ENCODE measurements at places on chromosomes 2 and 18.

- DNase-seq: no peak
Measured at GRCh38 chr2:47211497-47212011, 56.4 kb upstream of the STPG4 start.

- no peak for DNase-seq
Measured at GRCh38 chr2:30218338-30218713, 13.0 kb upstream of the LBH start.

DNA sequence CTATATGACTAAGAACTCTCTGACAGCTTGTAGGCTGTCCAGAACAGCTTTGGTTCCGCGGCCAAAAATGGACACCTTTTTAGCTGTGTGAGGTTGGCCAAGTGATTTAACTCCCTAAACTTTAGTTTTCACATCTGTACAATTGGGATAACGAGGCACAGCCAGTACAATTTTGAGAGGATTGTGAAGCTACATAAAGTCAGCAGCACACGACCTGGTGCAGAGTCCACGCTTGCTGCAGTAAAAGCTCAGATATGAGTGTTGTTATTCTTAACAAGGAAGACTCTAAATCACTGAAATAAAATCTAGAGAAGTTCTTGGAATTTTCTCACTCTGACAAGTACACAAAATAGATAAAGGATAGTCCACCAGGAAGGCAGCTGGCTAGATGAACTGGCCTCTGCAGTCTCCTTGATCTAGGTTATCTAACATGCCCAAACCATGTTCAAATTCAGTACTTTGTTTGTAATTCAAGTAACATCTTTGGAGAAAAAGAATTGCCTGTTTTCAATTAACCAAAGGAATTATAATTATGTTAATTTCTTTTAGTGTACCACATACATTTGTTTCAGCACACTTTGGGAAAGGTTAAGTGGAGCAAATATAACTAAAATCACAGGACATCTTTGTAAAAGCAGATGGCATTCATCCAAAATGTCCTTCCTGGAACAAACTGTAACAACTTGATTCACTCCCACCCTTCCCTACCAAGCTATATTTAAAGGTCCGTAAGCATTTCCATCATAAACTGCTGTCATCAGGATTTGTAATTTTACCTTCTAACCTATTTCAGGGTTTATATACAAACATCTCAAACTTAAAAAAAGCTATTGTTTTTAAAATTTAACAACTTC lies 201.7 kb upstream of the STK17B start:
- DNase-seq: no peak

DNA sequence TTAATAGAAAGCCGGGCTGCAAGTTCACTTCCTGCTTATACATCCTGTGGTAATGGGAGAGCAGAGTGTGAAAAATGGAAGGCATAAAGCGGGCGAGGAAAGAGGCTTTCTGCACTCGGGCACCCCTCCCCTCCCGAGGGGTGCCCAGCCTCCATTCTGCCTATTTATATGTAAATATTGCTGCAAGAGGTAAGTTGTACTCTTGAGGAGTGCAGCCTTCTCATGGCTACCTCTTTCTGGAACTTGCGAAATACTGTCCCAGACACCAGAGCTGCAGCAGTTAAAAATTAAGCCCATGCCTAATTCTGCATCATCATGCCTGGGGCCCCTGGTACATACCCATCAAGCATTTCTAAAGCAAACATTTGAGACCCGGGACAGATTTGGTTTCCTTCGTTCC lies 156.0 kb downstream of the GBX2 start:
- DNase-seq: no peak

DNA sequence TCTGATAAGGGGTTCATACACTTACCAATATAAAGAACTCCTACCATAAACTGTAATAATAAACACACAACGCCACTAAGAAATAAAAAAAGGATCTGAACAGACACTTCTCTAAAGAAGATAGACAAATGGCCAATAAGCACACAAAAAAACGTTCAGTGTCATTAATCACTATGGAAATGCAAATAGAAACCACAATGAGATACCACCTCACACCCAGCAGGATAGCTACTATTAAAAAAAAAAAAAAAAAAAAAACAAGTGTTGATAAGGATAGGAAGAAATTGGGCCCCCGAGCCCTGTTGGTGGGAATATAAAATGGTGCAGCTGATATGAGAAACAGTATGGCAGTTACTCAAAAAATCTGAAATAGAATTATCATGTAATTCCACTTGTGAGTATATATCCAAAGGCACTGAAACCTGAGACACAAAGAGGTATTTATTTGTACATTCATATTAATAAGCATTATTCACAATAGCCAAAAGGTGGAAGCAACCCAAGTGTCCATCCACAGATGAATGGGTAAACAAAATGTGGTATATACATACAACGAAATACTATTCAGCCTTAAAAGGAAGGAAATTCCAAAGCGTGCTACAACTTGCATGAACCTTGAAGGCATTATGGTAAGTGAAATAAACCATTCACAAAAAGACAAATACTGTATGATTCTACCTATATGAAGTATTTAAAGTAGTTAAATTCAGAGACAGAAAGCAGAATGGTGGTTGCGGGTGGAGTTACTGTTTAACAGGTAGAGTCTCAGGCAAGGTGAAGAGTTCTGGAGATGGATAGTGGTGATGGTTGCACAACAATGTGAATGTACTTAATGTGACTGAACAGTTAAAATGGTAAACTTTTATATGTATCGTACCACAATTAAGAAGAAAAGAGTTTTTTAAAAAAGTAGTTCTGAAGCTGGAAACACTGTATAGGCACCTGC lies 17.9 kb downstream of the REV1 start:
- DNase-seq: no peak

DNA sequence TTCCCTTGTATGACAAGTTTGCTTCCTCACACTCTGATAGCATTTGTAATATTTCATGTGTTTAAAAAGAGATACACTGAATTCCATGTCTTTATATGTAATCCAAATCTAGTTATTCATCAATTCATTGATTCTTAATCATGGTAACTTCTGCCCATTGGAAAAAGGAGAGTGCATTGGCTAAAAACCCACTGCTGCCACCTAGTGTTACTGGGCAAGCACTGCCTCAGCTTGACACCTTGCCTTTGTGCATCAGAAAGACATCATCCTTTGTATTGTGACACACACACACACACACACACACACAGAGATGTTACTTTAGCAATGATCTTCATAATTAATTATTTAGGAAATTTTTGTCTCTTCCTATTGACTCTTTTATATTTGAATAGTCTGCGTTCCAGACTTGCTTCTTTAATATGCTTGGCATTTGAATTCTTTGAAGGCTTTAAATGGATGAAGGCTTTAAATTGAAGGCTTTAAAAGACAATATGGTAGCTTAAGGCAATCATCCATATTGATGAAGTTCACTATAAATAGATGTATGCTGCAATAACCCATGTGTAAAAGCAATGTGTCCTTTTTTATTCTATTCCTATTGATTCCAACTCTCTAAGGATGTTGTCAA lies 414.2 kb upstream of the CHST9 start:
- DNase-seq: no peak

DNA sequence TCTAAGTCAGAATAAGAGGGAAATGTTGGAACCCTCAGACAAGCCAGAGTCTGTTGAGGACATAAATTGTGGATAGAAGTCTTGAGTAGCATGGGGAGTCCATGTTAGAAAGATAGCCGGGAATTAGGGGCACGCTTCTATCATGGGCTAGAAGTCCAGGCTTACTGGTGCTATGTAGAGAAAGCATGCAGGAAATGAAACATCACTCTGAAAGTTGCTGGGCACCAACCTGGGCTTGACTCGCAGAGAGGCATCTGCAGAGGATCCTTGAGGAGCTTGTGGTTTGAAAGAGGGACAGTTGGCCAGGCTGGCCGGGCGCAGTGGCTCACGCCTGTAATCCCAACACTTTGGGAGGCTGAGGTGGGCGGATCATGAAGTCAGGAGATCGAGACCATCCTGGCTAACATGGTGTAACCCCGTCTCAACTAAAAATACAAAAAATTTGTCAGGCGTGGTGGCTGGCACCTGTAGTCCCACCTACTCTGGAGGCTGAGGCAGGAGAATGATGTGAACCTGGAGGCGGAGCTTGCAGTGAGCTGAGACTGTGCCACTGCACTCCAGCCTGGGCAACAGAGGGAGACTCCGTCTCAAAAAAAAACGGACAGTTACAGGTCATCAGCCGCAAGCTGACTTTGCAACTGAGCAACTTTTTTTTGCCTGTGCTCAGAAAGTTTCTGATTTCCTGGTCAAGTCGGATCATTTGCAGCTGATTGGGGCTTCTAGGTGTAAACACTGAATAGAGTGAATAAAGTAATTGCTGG lies 24.9 kb downstream of the CERS6 start:
- DNase-seq: no peak

DNA sequence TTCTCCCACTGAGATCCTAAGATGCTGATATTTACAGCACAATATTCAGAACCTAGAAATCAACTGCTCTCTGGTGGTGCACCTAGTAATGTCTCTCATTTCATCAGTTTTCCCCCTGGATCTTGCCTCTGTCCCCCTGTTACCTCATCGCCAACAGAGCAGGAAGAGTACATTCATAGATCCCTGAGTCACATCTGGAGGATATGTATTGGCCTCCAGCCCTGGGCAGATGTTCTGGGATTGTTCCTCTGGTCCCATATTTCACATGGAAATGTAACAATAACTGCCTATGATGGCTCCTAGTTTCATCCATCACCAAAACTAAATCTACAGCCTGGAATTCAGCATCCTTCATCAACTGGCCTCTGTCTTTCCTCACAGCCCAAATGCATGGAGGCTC lies 278.8 kb upstream of the SLC14A2 start:
- no peak for DNase-seq

DNA sequence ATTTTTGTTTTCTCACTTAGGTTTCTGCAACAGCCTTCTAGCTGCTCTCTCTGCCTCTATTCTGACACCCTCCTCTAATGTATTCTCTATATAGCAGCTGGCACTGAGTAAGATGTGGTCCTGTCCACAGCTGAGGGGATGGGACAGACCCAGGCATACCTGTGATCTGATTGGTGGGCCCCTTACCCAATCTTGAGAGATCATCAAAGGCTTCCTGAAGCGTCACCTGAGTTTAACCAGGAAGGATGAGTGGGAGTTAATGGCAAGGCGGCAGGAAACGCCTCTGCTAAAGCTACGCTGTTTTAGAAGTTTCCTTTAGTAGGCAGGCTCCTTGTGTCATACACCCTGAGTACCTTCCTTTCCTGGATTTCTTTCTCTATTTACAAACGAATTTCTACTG lies 5.7 kb upstream of the TET3 start:
- no peak for DNase-seq

- DNase-seq: no peak
Measured at GRCh38 chr2:189541591-189541990, 39.0 kb downstream of the SLC40A1 start.

DNA sequence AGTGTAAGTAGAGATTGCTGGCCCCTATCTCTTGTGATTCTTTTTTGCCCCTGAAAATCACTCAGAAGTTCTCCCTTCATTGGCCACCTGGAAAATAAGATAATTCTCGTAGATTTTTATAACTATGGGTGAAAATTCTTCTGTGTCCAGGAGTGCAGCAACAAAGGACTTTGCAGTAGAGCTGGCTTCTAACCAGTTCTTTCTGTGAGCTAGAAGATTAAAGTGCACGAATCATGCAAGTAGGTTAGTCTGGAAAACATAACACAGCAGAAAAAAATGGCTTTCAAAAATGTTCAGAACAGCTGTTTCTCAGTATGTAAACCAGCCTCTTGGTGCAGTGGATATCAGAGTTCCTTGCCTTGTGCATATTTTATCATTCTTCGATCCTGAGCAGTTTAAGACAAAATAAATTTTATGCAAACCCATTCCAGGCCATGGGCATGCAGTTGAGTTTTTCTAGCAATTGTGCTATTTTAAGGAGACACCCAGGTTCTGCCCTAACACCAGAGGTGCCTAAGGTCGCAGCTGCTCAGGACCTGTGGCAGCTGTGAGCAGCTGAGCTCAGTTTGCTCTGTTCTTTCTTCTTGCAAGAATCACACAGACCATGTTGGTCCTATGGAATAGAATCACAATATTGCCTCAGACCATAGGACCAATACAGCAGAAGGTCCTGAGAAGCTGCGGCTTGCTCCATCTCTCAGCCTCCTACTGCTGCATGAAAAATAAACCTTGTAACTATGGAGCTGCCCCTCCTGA lies 80.9 kb upstream of the BCL2L11 start:
- DNase-seq: no peak

- no peak for DNase-seq
Measured at GRCh38 chr2:152222975-152223637, 47.5 kb upstream of the STAM2 start.

GRCh38 chr2:24365051-24365450 lies 4.7 kb upstream of the ITSN2 start:
- no peak for DNase-seq

GRCh38 chr2:218262237-218262600 lies 1.4 kb downstream of the GPBAR1 start:
- DNase-seq: no peak

DNA sequence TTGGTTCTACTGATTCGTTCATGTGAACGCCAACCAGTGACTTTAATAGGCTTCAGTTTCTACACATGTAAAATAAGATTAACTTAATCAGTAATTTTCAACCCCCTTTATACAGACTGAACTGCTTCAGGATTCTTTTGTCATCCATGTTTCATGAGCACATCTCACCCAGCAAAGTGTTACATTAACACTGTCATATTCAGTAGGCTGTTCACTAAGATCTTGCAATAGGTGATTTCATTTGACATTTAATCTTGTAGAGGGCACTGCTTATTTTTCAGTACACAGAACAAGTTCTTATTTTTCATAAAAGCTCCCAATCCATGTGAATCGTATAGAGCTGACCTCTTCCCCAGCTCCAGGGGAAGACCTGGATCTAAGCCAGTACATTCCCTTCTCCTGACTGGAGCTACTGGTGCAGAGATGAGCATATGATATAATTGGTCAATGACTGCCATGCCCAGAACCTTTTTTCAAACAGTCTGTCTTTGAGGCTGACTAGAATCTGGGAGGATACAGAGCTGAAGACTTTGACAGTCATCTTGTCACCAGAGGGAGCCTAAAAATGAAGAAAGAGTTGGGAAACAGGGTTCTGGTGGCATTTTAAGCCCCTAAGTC lies 72.2 kb upstream of the CHRNA1 start:
- no peak for DNase-seq

DNA sequence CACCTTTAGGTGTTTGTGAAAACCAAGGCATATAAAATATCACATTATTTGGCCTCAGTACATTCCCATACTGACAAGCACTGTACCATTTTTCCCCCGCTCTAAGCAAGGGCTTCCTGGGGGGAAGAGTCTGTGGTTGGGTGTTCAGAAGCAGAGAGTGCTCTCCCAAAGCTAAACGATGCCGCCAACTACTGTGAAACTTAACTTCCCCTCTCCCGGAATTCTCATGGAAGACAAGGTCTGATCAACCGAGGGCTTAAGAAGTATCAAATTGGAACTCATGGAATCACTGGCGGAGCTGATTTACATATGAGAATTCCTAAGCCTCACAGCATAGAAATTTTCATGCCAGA lies 433 bp upstream of the MFF start:
- no peak for DNase-seq

- DNase-seq: no peak
Measured at GRCh38 chr2:149410701-149411484, 80.5 kb downstream of the LYPD6 start.

- no peak for DNase-seq
Measured at GRCh38 chr2:13308989-13309388, 592.3 kb downstream of the TRIB2 start.

GRCh38 chr2:11578986-11579774 lies 45.3 kb downstream of the GREB1 start:
- DNase-seq: no peak

All from D721Med (cell line).